ENCODE measurements at places on chromosomes 5 and 9. TPM values are rescaled to one million over a fixed set of nuclear protein-coding genes. Genes with fewer than 3 reads are reported as not detected.

The TRIP13 gene
- 47.5 TPM for total RNA-seq

The HRCT1 gene
- total RNA-seq: not detected

DNA sequence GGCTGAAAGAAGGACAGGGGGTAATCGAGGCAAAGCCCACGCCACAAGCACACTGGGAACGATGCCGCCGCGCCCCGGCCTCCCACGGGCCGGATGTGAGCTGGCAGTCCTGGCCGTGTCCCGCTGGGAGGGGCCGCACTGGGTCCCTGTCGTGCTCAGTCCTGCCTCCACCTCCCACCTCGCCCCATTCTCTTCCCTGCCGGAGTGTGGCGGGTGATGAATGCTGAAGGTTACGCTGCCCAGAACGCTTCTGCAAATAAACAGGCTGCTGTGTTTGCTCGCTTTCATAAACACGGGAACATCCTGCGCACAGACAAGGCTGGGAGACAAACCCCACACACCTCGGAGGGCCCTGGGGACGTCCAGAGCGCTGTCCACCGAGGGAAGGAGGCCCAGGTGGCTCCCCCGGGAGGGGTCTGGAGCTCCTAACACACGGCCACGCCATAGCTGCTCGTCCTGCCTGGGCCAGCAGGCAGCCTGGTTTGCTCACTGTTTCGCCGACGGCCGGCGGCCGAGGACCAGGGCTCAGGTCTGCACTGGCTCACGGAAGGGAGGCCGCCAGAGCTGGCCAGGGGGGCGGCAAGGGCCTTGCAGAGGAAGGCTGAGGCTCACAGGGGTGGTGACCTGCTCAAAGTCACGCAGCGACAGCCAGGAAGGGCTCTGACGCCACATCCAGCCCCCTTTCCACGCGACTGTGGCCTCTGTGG is 2.3 kb downstream of the DNLZ start:
- peaks cover 4% of the 10 kb centered on the region for H3K4me1 ChIP-seq
- no peak overlapping the region for H3K4me3 ChIP-seq
- H3K27me3 ChIP-seq: no peaks in the 10 kb centered on the region
- no peak overlapping the region for H3K27ac ChIP-seq

The LCN9 gene
- total RNA-seq: not detected

DNA sequence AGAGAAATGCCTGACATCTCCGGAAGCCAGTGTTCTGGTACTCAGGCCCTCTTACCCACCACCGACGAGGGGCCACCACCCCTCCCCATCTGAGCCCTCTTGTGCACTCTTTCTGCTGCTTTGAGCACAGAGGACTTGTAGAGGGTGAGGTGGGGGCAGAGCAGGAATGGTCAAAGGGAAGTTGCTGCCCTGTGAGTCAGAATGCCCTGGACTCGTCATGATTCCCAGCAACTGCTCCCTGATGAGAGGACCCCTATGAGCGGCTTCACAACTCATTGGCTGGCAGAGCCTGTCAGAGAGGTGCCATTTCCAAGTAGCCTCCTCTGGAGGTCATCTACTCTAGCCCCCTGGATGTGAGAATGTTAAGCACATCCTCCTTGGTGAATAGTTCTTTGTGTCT is 845 bp downstream of the ECSCR start:
- H3K4me3 ChIP-seq: no peak overlapping the region
- peaks cover 38% of the 10 kb centered on the region for H3K4me1 ChIP-seq
- no peaks in the 10 kb centered on the region for H3K27me3 ChIP-seq
- H3K27ac ChIP-seq: peak overlapping the region; percentile 25
- no peak for DNase-seq
- no peaks in the 10 kb centered on the region for H3K36me3 ChIP-seq

The CYLC2 gene
- not detected for total RNA-seq

DNA sequence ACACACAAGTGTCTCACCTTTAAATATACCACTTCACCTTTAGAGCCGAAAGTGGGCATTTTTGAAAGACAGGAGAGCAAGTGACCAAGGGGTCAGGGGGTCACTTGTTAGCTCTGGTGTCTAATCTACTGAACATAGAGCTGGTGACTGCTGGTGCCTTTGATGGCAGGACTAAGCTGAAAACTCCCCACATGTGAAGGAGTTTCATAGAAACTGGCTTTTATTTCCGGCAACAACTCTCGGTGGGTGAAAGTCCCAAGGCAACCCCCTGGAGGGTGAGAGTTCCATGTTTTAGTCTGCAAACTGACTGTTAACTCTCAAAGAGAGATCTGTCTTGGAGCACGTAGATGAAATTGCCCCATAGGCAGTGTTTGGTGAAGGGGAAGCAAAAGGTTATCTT is 466.9 kb downstream of the DMRTA1 start:
- H3K4me3 ChIP-seq: no peak overlapping the region
- H3K4me1 ChIP-seq: no peaks in the 10 kb centered on the region
- no peak for DNase-seq
- no peaks in the 10 kb centered on the region for H3K27me3 ChIP-seq
- no peaks in the 10 kb centered on the region for H3K36me3 ChIP-seq
- H3K27ac ChIP-seq: no peak overlapping the region

DNA sequence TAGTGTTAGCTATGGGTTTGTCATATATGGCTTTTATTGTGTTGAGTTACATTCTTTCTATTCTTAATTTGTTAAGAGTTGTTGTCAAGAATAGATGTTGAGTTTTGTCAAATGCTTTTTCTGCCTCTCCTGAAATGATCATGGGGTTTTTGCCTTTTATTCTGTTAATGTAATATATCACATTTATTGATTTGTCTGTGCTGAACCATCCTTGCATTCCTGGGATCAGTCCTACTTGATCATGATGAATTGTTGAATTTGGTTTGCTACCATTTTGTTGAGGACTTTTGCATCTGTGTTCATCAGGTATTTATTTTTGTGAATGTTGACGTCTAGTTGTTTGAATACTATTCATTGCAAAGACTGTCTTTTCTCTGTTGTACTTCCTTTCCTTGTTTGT is 23.9 kb downstream of the RIC1 start:
- no peak overlapping the region for H3K4me3 ChIP-seq
- H3K36me3 ChIP-seq: peaks cover 51% of the 10 kb centered on the region
- H3K4me1 ChIP-seq: peaks cover 9% of the 10 kb centered on the region
- DNase-seq: no peak
- no peaks in the 10 kb centered on the region for H3K27me3 ChIP-seq
- no peak overlapping the region for H3K27ac ChIP-seq

GRCh38 chr5:175689147-175689991 is 31.5 kb downstream of the HRH2 start:
- H3K27me3 ChIP-seq: no peaks in the 10 kb centered on the region
- no peak for DNase-seq
- peaks cover 43% of the 10 kb centered on the region for H3K4me1 ChIP-seq
- H3K36me3 ChIP-seq: peaks cover 52% of the 10 kb centered on the region
- no peak overlapping the region for H3K4me3 ChIP-seq

GRCh38 chr5:155935723-155936122 is 391.2 kb upstream of the SGCD start:
- H3K4me1 ChIP-seq: no peaks in the 10 kb centered on the region
- H3K4me3 ChIP-seq: no peak overlapping the region
- no peak overlapping the region for H3K27ac ChIP-seq
- H3K36me3 ChIP-seq: no peaks in the 10 kb centered on the region

DNA sequence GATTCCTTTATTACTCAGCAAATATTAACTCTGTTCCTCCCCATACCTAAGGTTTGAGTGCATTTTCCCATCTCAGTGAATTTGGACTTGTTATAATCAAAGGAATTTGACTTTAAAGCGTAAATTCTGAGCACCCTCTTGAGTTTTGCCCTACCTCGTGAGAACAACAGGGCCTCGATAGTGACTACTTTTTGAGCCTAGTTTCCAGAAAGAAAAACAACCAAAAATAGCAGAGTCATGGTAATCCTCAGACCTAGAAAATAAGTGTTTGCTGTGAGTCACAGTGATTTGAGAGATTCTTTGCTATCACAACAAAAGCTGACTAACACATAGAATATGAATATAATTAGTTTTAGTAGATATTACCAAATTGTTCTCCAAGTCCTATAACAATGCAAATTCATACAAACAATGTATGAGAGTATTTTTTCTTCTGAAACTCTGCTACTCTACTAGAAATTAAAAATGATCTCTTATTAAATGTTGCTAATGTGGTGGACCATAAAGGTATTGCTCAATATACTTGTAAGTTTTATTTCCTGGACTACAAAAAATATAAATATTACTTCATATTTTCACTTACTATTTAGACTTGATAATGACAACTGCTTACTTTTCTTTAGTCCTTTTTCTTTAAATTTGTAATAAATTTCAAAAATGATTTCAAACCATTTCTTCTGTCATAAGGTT is 759.7 kb downstream of the BRINP1 start:
- H3K27ac ChIP-seq: no peak overlapping the region
- no peaks in the 10 kb centered on the region for H3K4me1 ChIP-seq
- H3K36me3 ChIP-seq: no peaks in the 10 kb centered on the region
- no peak overlapping the region for H3K4me3 ChIP-seq
- H3K27me3 ChIP-seq: no peaks in the 10 kb centered on the region

The GPR21 gene
- total RNA-seq: 1.0 TPM

The UTP15 gene
- total RNA-seq: 61.5 TPM

The STKLD1 gene
- 0.33 TPM for total RNA-seq

DNA sequence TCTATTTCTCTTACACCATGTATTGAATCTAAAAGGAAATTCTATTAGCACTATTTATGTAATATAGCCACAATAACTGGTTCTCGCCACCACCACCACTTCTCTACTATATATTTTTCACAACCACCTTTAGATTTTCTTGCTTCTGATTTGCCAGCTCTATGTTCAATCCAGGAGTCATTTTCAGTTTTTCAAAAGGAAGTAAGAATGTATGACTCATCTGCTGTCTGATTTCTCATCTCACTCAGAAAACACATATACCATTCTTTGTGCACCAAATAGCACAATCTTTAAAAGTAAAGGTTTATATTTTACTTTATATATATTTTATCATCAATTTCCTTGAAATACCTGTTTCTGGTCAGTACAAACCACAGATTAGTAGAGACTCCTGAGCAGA is 1127.5 kb downstream of the TAF11L14 start:
- H3K4me1 ChIP-seq: peaks cover 3% of the 10 kb centered on the region
- H3K36me3 ChIP-seq: no peaks in the 10 kb centered on the region
- H3K4me3 ChIP-seq: no peak overlapping the region
- H3K27me3 ChIP-seq: peaks cover 4% of the 10 kb centered on the region

DNA sequence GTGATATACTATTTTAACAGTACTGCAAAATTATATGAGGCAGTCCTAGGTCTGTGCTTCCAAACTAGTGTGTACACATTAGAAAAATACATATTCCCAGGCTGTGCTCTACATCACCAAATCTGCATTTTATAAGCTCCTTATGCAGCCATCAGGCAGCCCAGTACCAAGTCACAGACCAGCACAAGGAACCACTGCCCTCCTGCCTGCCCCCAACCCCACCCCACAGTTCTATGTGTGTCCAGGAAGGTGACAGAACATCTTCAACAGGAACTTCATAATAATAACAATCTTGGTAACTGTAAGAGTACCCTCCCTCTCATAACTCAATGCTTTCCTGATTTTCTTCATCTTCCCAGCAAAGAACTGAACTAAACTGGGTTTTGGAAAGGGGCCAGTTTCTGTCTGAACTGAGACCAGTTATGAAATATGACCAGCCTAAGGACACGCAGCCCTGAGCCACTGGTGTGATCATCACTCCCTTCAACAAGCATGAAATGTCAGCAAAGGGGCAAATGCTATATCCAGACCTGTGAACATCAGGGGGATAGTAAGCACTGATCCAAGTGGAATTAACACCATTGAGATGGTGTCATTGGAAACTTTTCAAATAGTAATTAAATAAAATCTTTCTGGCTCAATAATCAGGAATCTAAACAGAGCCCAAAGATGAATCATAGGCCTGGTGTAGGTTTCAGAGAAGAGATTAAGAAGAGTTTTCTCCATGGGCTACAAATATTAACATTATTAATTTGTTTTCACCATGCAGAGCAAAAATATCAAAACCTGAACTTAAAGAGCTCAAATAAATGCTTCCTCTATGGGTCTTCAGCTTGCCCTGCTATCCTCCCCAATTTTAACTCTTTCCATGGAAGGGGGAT is 82.1 kb downstream of the DPYSL3 start:
- H3K36me3 ChIP-seq: no peaks in the 10 kb centered on the region
- no peak for DNase-seq
- no peaks in the 10 kb centered on the region for H3K4me1 ChIP-seq
- H3K27me3 ChIP-seq: no peaks in the 10 kb centered on the region
- H3K27ac ChIP-seq: no peak overlapping the region
- no peak overlapping the region for H3K4me3 ChIP-seq

DNA sequence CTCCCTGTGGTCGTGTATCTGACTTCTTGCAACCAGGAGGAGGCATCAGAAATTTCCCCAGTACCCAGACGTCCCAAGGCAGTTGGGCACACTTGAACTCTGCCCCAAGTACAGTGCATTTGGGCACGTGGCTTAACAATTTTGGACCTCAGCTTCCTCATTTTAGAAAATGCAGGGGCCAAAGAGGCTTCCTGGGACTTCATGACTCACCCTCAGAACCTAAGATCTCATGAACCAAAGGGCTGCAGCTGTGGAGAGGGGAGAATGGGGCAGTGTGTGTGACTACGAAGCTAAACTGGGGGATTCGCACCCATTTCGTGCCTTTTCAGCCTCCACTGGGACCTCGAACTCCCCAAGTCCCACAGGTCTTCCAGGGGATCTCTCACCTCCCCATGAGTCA is 59.2 kb downstream of the SYK start:
- H3K27me3 ChIP-seq: peaks cover 17% of the 10 kb centered on the region
- H3K36me3 ChIP-seq: no peaks in the 10 kb centered on the region
- DNase-seq: no peak
- H3K4me3 ChIP-seq: no peak overlapping the region
